ENCODE measurements at places on chromosomes 5 and 9. TPM values are rescaled to one million over a fixed set of nuclear protein-coding genes. Genes with fewer than 3 reads are reported as not detected.

FBXL7 gene
- total RNA-seq = 47.4 TPM

MARCHF11 gene
- total RNA-seq = not detected

CCL21 gene
- 45.4 TPM for total RNA-seq

AJM1 gene
- 12.7 TPM for total RNA-seq

KCTD16 gene
- under 0.01 TPM for total RNA-seq

EGFLAM gene
- 0.41 TPM for total RNA-seq

PWWP2A gene
- 63.2 TPM for total RNA-seq

ST8SIA4 gene
- total RNA-seq = 0.37 TPM

NDOR1 gene
- total RNA-seq = 14.3 TPM

Measured in transverse colon (tissue), 4 donors.